ENCODE measurements at places on chromosomes 6 and 20. TPM values are rescaled to one million over a fixed set of nuclear protein-coding genes. Genes with fewer than 3 reads are reported as not detected.

GRCh38 chr20:39474879-39475278, 512.7 kb downstream of the DHX35 start:
- H3K27me3 ChIP-seq, result no peaks in the 10 kb centered on the region
- H3K4me1 ChIP-seq, result no peaks in the 10 kb centered on the region
- no peak overlapping the region for H3K4me3 ChIP-seq
- H3K27ac ChIP-seq, result no peak overlapping the region

The COL9A3 gene
- total RNA-seq, result 13.8 TPM

- no peak overlapping the region for H3K4me3 ChIP-seq
- H3K4me1 ChIP-seq, result no peaks in the 10 kb centered on the region
These were observed 126.8 kb downstream of the LRFN2 start for GRCh38 chr6:40460380-40460779.

DNA sequence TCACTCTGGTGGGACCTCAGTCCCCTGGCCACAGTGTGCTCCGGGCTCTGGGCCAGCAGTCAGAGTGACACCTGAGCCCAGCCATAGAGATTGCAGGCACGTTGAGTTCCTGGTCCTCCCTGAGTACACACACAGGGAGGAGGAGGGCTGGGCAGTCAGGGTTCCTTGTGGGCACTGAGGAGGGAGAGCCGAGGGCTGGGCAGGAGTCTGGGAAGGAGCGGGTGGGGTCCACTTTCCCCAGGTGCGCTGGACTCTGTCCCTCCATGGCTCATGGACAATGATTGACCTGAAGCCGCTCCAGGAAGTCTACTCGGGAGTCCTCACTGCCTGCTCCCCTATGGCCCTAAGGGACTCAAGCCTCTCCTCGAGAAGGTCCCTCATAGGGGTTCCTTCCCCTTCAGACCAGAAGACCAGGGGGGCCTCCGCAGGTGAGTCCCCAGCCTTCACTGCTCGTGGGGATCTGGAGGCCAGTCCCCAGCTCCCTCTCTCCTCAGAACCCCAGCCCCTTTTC, 1.1 kb downstream of the SLC44A4 start:
- H3K36me3 ChIP-seq, result peaks cover 33% of the 10 kb centered on the region
- DNase-seq, result no peak
- H3K27ac ChIP-seq, result no peak overlapping the region
- no peaks in the 10 kb centered on the region for H3K4me1 ChIP-seq

The XPO5 gene
- total RNA-seq, result 21.4 TPM

The CD93 gene
- 206 TPM for total RNA-seq

GRCh38 chr6:118952683-118953082, 17.7 kb upstream of the MCM9 start:
- H3K27ac ChIP-seq, result no peak overlapping the region
- no peaks in the 10 kb centered on the region for H3K36me3 ChIP-seq
- H3K4me3 ChIP-seq, result no peak overlapping the region
- no peaks in the 10 kb centered on the region for H3K27me3 ChIP-seq
- H3K4me1 ChIP-seq, result no peaks in the 10 kb centered on the region

The OR12D3 gene
- total RNA-seq, result not detected

GRCh38 chr6:168318090-168318489, 1.5 kb downstream of the DACT2 start:
- H3K27ac ChIP-seq, result no peak overlapping the region
- H3K4me3 ChIP-seq, result no peak overlapping the region
- no peak for DNase-seq
- peaks cover 4% of the 10 kb centered on the region for H3K27me3 ChIP-seq

DNA sequence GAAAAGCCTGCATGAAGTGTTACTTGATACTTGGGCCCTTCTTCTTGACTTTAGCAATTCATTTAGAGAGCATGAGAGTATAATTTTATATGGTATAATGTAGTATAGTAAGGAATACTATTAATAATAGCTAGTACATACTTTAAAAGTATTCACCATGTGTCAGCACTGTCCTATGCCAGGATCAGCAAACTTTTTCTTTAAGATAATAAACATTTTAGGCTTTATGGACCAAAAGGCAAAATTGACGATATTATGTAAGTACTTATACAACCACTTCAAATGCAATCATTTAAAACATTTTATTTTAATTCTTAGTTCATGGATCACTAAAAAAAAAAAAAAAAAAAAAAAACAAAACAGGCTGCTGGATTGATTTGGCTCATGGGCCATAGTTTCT, 163.9 kb downstream of the IBTK start:
- H3K36me3 ChIP-seq, result no peaks in the 10 kb centered on the region
- no peak overlapping the region for H3K4me3 ChIP-seq
- H3K27ac ChIP-seq, result no peak overlapping the region
- H3K27me3 ChIP-seq, result no peaks in the 10 kb centered on the region
